NCI-H226 (cell line): ENCODE measurements at places on chromosomes 12 and 14.

DNA sequence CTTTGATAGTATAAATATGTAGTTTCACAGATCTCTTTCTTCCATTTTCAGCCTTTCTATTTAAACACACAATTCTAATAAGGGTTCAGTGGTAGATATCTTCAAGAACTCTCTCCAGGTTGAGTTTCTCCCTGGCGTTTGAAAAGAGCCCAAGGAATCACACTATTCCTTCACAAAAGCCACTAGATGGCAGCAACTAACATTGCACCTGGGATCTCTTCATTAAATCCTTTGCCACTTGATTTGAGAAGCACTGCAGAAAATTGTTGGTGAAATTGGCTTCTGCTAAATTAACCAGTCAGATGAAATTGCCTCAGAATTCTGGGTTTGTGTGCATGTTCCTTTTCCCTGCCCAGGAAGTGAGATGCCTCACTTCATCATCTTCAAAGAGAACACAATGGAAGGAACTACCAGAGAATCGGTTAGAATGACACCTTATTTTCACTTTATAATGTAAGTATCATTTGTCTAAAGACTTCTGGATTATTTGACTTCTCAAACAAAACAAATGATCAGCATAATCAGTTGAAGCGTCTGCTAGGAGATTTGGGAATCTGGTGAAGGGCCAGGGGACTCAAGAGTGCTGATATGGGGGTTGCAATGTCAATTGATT lies 6.8 kb downstream of the CCDC198 start:
- peak; percentile 16 for DNase-seq

GRCh38 chr12:93946542-93947150 lies 201.7 kb upstream of the PLXNC1 start:
- DNase-seq: no peak

DNA sequence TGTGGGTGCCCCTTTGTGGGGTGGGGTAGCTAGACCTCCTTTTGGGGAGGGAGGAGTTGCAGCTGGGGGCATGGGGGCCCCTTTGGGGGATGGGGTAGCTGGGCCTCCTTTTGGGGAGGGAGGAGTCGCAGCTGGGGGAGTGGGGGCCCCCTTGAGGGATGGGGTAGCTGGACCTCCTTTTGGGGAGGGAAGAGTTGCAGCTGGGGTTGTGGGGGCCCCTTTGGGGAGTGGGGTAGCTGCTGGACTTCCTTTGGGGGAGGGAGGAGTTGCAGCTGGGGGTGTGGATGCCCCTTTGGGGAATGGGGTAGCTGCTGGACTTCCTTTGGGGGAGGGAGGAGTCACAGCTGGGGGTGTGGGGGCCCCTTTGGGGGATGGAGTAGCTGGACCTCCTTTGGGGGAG lies 7.0 kb downstream of the NACA start:
- no peak for DNase-seq

- no peak for DNase-seq
Observed at GRCh38 chr12:52038447-52038846, 12.8 kb upstream of the NR4A1 start.

DNA sequence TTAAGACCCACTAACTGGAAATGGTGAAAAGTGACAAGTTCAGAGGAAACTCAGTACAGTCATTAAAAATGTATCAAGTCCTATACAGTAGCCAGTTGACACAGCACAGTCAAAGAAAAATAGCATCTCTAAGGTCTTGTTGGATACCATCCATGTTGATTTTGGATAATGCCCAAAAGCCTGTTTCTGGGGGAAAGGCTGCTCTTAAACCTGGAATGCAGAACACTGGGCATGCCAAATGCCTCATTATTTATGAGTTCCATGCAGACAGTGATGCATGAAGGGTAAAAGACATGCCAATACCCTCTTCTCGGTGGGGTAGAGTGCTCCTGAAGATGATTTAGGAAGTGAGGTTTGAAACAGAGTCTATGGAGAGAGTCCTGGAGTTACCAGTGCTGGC lies 29.6 kb downstream of the KCNK13 start:
- DNase-seq: peak; percentile 78

- no peak for DNase-seq
Observed at GRCh38 chr14:99282261-99283050, 10.5 kb upstream of the BCL11B start.

GRCh38 chr12:124293286-124294003 lies 1.4 kb upstream of the RFLNA start:
- no peak for DNase-seq

- DNase-seq: peak; percentile 16
Observed at GRCh38 chr14:49972131-49972671, 79.3 kb downstream of the ARF6 start.

DNA sequence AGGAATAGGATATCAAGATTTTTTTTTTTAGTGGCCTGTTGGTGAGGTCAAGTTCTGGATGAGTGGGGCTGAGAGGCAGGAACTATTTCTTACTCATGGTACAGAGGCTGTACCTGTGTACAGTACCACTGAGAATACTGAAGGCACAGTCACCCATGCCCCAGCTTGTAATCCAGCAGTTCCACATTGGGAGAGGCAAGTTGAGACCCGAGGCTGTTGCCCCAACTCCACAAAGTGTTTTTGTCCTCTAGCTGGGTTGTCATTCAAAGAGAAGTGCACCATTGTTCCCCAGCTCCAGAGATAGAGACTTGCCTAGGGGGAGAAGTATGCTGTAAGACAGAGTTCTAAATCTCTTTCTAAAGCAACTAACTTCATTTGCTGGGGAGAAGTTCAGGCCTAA lies 38.7 kb downstream of the ARID2 start:
- no peak for DNase-seq

DNA sequence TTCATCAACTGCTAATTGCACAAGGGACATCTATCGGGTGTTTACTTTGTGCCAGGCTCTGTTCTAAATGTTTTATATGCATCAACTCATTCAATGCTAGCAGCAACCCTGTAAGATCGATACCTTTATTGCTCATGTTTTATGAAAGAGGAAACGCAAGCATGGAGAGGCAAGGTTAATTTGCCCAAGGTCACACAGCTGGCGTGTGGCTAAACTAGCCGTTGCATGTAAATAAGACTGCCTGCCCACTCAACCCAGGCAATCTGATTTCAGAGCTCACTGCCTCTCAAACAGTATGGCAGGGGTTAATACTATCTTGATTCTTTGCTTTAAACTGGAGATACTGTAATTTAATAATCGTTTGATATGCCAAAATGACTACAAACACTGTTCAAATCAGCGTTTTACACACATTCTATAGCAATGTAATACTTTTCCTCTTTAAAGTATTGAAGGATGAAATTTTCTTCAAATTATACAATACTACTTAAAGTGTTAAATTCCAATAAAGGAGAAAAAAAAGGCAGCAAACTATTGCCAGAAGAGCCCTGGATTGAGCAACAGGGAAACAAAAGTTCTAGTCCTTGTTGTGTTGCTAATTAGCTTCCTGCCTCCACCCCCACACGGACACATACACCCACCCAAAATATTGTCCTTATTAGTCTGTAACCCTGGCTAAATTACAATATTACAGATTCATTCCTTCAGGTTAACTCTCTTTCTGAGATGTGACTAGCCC lies 39.1 kb upstream of the DHRS7 start:
- DNase-seq: no peak

DNA sequence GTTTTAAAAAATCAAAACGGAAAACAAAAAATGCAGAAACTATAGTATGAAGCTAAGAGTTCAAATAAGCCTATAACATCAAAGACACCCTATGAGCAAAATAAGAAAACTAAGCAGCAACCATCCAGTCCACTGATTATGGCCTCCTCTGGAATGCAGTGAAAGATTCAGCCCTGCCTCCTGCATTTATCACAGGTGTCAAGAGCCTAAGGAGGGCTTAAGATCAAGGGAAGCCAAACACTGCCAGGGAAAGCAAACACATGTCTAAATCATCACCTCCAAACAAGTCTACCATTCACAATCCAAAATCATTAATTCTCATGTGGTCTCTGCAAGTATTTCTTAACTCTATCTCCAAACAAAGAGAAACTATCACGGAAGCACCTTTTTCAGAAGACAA lies 28.4 kb downstream of the SARNP start:
- no peak for DNase-seq

DNA sequence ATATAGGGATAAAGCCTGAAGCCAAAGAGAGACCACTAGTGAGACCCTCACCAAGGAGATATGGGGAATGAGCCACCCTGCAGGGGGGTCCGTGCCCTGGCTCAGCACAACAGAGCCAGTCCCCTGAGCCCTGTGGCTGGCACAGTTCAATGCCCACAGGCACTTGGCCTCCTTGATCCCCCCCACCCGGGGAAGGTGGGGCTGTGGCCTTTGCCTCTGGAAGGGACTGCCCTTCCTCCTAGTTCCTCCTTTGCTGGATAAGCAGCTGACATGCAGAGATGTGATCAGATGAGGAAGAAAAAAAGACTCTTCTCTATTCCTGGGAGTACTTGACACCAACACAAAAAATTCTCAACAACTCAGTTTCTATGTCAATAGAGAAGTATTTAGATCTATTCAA lies 19.9 kb downstream of the TTC7B start:
- DNase-seq: no peak

DNA sequence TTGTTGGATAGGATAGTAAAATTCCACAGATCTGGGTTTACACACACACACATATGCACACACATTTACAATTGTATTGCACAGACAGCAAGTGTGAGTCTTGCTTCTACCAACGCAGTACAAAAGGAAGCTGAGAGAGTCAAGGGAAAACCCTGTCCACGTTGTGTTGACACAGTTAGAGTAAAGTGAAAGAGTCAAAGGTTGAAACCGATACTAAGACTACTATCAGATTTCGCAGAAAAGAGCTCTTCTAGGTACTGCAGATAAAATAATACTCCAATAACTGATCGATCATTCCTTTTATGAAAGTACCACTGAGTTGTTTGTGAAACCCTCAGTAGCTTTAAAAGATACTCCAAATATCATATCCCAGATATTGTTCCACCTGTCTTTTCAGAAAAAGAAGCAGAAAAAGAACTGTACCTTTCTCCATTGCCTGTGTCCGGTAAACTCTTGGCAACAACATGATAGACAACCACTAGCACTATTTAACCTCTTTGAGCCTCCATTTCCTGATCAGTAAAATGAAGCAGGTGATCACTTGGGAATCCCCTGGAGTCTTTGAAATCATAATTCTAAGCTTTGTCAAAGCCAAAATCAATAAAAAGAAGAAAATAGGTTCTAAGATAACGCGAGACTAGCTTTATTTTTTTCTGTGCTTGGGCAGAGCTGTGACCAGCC lies 224.6 kb upstream of the FOXN3 start:
- no peak for DNase-seq

- DNase-seq: no peak
Observed at GRCh38 chr14:102593825-102594137, 1.3 kb downstream of the RCOR1 start.

GRCh38 chr14:83548061-83548839 lies 1981.7 kb upstream of the FLRT2 start:
- DNase-seq: peak; percentile 84

- no peak for DNase-seq
Observed at GRCh38 chr12:82698708-82699564, 12.2 kb downstream of the TMTC2 start.

GRCh38 chr12:108374596-108375320 lies 35.6 kb upstream of the CMKLR1 start:
- peak; percentile 29 for DNase-seq

GRCh38 chr12:41893491-41893890 lies 251.2 kb downstream of the GXYLT1 start:
- DNase-seq: no peak

DNA sequence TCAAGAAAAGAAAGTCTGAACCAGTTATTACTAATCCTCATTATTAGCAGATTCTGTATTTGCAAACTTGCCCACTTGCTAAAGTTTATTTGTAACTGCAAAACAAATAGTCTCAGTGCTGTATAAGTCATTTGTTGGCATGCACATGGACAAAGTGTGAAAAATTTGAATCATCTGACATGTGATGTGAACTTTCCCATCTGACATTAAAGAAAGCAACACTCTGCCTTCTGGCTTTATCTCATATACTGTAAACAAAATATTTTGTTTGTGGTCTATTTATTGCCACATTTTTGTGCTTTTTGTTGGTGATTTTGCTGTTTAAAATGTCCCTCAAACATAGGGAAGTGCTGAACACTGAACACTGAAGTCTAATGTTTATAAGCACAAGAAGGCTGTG lies 513.8 kb downstream of the RPL10L start:
- DNase-seq: no peak

GRCh38 chr12:31813305-31813704 lies 84.5 kb upstream of the AMN1 start:
- no peak for DNase-seq

DNA sequence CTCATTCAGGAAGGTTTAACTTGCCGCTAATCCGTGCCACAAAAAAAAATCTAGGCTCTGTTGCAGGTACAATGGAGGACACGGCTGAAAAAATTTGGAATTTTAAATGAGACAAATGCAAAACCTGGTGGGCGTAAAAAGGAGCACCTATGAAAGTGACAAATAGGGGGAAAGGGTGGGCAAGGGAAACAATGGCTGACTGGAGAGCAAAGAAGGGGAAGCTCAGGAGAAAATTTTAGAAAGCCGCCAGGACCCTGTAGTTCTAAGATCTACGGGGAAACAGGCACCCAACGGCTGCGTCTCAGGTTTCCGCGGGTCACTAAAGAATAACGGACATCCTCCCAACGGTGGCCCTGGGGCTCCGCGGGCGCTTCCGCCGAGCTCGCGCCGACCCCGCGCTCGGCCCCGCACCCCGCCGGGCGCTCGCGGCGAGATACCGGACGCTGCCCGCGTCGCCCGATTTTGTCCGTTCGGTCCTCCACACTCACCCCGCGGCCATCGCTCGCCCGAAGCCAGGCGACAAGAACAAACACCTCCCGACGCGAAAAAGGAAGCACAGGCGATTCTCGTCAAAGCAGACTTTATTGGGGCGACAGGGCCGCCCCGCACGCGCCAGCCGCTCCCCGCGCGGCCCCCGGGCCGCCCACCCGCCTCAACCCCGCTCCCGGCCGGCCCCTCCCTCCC lies 1.1 kb upstream of the YY1 start:
- peak; percentile 16 for DNase-seq

- no peak for DNase-seq
Observed at GRCh38 chr12:12792421-12792820, 7.0 kb downstream of the APOLD1 start.

GRCh38 chr14:101371799-101372793 lies 189.2 kb upstream of the DIO3 start:
- DNase-seq: no peak

DNA sequence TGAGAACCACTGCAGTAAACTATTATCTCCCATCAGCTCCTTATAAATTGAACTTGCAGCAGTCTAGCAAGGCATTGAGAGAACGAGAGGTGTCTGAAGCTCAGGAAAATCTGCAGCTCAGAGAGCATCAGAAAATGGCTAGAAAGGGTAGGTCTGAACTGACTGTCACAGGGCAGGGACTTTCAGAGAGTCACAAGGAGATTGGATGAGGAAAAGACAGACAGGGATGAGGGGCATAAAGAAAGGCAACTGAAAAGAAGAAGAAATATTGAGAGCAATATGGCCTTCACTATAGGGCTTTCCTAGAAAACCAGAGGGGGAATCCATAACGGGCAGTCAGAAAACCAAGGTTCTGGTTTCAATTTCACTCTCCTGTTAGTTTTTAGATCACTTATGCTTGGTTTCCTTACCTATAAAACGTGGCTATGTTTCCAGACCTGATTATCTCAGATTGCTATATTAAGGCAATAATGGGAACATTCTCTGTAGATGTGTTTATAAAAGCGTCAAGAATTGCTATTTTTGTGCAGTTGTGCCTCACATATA lies 40.9 kb downstream of the PDE6H start:
- DNase-seq: no peak

- no peak for DNase-seq
Observed at GRCh38 chr14:61480704-61481285, 159.4 kb downstream of the PRKCH start.
